ENCODE measurements at places on chromosomes 12 and 14.
A peak's percentile ranks its signal among the peaks of the same experiment; 100 is the strongest.

DNA sequence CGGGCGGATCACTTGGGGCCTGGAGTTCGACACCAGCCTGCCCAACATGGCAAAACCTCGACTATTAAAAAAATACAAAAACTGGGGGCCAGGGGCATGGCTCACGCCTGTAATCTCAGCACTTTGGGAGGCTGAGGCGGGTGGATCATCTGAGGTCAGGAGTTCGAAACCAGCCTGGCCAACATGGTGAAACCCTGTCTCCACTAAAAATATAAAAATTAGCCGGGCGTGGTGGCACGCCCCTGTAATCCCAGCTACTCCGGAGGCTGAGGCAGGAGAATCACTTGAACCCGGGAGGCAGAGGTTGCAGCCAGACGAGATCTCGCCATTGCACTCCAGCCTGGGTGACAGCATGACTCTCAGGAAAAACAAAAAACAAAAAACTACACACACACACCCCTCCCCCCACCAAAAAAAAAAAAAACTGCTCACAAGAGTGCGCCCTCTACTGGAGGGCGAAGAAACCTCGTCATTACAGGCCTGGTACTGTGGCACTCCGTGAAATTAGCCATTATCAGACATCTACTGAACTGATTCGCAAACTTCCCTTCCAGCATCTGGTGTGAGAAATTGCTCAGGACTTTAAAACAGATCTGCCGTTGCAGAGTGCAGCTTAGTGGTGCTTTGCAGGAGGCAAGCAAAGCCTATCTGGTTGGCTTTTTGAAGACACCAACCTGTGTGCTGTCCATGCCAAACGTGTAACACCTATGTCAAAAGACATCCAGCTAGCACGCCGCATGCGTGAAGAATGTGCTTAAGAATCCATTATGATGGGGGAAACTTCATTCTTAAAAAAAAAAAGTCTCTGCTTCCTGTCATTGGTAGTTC, 7.7 kb downstream of the PPP1R3E start:
- DNase-seq: peak; percentile 63

GRCh38 chr12:5864972-5865371, 80.1 kb downstream of the ANO2 start:
- no peak for DNase-seq

DNA sequence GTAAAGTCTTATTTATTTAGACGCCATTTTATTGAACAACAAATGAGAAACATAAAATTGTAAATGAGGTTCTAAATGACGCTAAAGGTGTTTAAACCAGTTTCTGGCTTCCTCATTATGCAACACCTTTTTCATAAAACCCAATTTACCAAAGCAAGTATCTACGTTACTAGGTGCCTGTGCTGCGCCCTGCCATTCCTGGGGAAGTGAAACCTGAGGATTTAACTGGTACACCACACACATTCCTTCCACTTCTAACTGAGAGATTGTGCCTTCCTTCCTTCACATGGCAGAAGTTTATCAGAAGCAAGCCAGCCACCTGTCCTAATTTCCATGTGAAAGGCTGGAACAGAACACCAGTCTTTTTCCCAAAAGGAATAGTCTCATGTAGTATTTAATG, 40.3 kb upstream of the GCH1 start:
- no peak for DNase-seq

GRCh38 chr12:109264095-109264942, 44.8 kb downstream of the FOXN4 start:
- DNase-seq: peak; percentile 84

- no peak for DNase-seq
These were observed 33.7 kb upstream of the TTC7B start for GRCh38 chr14:90849787-90850444.

- DNase-seq: peak; percentile 33
These were observed 14.4 kb upstream of the TUNAR start for GRCh38 chr14:95862243-95862642.
